Tongue (tissue), 3 donors: ENCODE measurements at places on chromosomes 11 and 22.

DNA sequence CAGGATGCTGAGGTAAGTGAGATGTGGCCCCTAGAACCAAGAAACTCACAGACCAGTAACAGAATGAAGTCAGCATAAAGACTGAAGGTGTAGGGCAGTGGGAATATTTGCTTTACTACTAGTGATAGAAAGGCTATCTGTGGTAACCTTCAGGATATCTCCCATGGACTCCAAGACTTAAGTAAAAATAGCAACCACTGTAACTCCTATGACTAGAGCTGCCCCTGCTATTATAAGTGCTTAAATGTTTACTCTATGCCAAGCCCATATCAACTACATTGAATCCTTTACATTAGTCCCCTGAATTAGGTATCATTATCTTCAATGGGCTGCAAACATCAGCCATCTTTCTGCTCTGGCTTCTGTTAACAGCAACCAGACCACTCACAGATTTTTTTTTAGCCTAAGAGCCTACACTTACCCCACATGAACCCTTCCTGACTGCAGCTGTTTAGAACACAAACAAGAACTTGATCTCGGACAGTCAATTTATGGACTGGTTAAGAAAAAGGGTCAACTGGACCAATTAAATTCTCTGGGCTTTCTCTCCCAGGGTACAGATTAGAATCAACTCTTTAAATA, 335.1 kb upstream of the API5 start:
- DNase-seq, result peak; percentile 8

GRCh38 chr11:7696424-7696823, 9.9 kb downstream of the OVCH2 start:
- DNase-seq, result no peak

GRCh38 chr11:64036087-64037026, 626 bp downstream of the FLRT1 start:
- peak; percentile 74 for DNase-seq

GRCh38 chr11:14768526-14769188, 123.4 kb downstream of the CYP2R1 start:
- DNase-seq, result no peak

DNA sequence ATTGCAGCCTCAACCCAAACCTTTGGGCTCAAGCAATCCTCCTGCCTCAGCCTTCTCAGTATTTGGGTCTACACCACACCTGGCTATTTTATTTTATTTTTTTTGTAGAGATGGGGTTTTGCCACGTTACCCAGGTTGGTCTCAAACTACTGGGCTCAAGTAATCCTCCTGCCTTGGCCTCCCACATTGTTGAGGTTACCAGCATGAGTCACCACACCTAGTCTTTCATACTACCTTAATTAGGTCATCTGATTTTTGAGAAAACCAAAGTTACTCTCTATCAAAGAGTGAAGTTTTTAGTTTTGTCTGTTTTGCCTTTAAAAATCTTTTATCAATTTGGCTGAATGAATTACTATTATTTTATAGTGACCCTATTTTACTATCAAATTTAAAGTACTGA, 335.6 kb upstream of the LRRC4C start:
- DNase-seq, result no peak

GRCh38 chr11:15576769-15577168, 462.0 kb downstream of the INSC start:
- DNase-seq, result no peak

GRCh38 chr22:46734830-46735453, 3.1 kb downstream of the CERK start:
- DNase-seq, result no peak

DNA sequence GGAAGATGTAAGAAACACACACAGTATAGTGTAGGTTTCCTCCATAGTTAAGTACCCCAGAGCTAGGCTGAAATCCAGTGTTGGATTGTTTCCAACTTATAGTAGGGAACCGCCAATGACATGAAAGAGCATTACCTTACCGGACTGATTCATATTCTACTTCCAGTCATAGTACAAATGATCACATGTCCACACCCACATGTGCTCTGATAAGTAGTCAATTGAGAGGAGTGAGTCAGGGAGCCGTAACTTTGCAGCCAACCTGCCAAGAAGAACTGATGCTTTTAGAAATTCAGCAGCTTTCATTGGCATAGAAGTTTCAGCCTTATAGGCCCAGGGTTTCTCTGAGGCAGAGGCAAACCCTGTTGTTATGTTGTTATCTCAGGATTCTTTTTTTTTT, 240.6 kb downstream of the ETS1 start:
- no peak for DNase-seq

GRCh38 chr11:44530413-44531115, 34.9 kb upstream of the CD82 start:
- no peak for DNase-seq

- DNase-seq, result peak; percentile 61
These were observed 7.6 kb upstream of the KCTD17 start for GRCh38 chr22:37043828-37044538.

- peak; percentile 54 for DNase-seq
These were observed at the start of gene PGGHG for GRCh38 chr11:288478-289397. TSS of gene PGGHG (plus strand) at chr11:289126. CDS start at chr11:289817, 691 bp downstream.

- DNase-seq, result no peak
These were observed 28.7 kb downstream of the INCENP start for GRCh38 chr11:62152245-62153086.

DNA sequence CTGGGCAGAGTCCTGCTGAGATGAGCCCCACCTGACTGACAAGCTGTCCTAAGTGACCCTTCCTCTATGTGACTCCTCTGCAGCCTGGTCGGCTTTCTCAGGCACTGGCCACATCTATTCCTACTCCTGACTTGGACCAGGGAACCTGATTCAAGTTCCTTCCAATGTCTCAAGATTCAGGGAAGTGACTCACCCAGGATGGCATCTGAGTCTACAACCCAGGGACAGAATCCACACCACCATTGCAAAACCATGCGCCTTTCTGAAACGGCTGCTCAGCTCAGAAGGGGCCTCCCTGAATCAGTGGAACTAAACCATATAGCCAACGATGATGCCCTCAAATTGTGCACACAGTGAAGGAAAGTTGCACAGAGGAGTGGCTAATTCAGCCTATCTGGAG, 63.9 kb upstream of the CSNK2A3 start:
- no peak for DNase-seq

DNA sequence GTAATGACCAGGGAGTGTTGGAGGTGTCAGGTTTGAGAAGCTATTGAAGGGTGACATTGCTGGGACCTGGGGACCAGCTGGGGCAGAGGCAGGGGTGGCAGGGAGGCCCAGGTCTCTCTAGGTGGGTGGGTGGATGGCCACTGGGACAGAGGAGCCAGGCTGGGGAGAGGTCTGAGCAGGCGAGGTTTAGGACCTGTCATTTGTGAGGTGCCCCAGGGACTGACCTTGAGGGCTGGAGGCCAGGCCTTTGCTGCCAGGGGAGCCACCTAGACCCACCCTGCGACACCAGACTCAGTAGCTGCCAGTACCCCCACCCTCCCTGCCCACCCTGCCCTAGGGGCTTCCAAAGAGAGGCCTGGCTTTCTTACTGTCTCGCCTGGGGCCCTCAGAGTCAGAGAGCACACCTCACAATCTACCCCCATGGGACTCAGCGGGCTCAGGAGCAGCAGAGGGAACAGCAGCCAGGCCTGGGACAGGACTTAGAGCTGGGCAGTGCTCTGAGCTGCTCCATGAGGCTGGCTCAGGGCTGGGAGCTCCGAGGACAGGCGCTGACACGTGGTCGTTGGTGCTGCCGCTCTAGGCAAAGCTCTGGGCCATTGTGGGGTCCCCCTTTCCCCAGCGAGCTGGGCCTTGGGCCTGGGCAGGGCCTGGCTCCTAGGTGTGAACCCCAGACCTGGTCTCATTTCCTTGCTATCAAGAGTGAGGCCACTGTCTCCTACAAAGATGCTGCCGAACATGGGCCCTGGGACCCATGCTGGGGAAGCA, 28.6 kb upstream of the PPARA start:
- DNase-seq, result no peak

- DNase-seq, result no peak
These were observed 75.4 kb upstream of the RTL6 start for GRCh38 chr22:44573451-44573850.

DNA sequence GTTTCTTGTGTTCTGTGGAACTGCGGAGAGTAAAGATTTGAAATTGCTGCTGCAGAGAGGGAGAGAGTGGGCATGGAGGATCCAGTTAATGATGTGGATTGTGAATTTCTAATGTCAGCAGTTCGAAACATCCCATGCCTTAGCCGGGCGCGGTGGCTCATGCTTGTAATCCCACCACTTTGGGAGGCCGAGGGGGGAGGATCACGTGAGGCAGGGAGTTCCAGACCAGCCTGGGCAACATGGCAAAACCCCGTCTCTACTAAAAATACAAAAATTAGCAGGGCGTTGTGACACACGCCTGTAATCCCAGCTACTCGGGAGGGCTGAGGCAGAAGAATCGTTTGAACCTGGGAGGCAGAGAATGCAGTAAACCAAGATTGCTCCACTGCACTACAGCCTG, 1.1 kb upstream of the CAVIN3 start:
- no peak for DNase-seq
